Panc1 (cell line): ENCODE measurements at places on chromosomes 16 and 17. TPM values are rescaled to one million over a fixed set of nuclear protein-coding genes. Genes with fewer than 3 reads are reported as not detected.

Gene OR3A3
- total RNA-seq, result not detected

Gene CDRT15L2
- not detected for total RNA-seq

Gene GP1BA
- total RNA-seq, result 0.15 TPM

Gene CD300LF
- not detected for total RNA-seq

Gene CA10
- total RNA-seq, result not detected

Gene DPH1
- total RNA-seq, result 24.3 TPM

Gene HID1
- 10.9 TPM for total RNA-seq

Gene PRR11
- total RNA-seq, result 39.8 TPM

Gene C1QTNF1
- 1.5 TPM for total RNA-seq

Gene HEXIM1
- total RNA-seq, result 59.1 TPM

Gene NPIPA3
- 3.7 TPM for total RNA-seq

Gene TEKT5
- total RNA-seq, result not detected

Gene CTRB2
- total RNA-seq, result 5.0 TPM

Gene ZDHHC1
- 7.8 TPM for total RNA-seq

Gene EPOP
- total RNA-seq, result 19.9 TPM

Gene TAC4
- total RNA-seq, result not detected

Gene CDR2L
- 32.0 TPM for total RNA-seq

Gene KRT40
- not detected for total RNA-seq

Gene ACSM2A
- total RNA-seq, result not detected

Gene SHISA9
- total RNA-seq, result 0.10 TPM

Gene WNT3
- total RNA-seq, result 3.4 TPM

Gene ALOX15
- total RNA-seq, result not detected

Gene GDPD3
- 2.5 TPM for total RNA-seq

Gene FSCN2
- 1.2 TPM for total RNA-seq

Gene FKBP10
- total RNA-seq, result 190 TPM

Gene CUEDC1
- total RNA-seq, result 103 TPM

Gene OTOP3
- total RNA-seq, result not detected

Gene IGFALS
- total RNA-seq, result 0.10 TPM

Gene OR2C1
- total RNA-seq, result not detected

Gene CLEC18C
- not detected for total RNA-seq

Gene PIMREG
- 41.2 TPM for total RNA-seq

Gene KRT24
- not detected for total RNA-seq

Gene HSD17B1
- 5.4 TPM for total RNA-seq

Gene CACNG3
- total RNA-seq, result not detected

Gene NACA2
- not detected for total RNA-seq

Gene TMEM235
- not detected for total RNA-seq

Gene DPEP2
- not detected for total RNA-seq

Gene PRAC1
- not detected for total RNA-seq

Gene CPHXL2
- total RNA-seq, result not detected

Gene SEC14L5
- 0.26 TPM for total RNA-seq

Gene KLHL10
- total RNA-seq, result not detected

Gene ATP2A1
- 2.9 TPM for total RNA-seq

Gene PDPK1
- 43.2 TPM for total RNA-seq
